ENCODE measurements at places on chromosomes 2 and 18.
A peak's percentile ranks its signal among the peaks of the same experiment; 100 is the strongest.

GRCh38 chr2:54574860-54575247 is 118.7 kb downstream of the SPTBN1 start:
- DNase-seq = no peak

DNA sequence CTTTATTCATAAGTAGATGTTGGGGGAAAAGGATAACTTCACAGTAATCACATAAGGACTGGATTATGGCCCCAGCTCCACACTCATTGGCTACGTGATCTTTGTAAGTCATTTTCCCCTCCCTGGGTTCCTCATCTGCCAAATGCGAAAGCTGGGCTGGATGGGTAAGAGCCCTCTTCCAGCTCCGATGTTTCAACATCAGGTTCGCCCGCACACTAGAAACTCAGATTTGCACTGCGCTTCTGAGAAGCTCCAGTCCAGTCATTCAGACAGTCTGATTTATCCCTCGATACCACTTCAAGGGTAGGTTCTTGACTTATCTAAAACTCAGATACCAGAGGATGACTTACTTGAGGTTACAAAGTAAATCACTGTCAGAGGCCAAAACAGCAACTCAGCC is 31.0 kb upstream of the RMDN2 start:
- DNase-seq = no peak

GRCh38 chr2:68747900-68748299 is 13.3 kb downstream of the ARHGAP25 start:
- no peak for DNase-seq

DNA sequence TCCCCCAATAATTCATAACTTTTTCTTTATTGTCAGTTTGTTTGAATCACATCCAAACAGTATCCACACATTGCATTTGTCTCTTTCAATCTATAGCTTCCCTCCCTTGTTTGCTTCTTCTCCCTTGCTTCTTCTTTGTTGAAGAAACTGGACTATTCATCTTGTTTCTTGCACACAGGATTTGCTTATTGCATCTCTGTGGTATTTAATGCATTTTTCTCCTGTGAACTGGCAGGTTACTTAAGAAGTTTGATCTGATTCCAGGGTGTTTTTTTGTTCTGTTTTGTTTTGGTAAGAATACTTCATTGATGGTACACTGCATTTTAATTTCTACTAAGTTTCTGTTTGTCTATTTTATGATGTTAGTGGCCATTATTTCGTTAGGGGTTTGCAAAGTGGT is 166.8 kb downstream of the CAMKMT start:
- no peak for DNase-seq

DNA sequence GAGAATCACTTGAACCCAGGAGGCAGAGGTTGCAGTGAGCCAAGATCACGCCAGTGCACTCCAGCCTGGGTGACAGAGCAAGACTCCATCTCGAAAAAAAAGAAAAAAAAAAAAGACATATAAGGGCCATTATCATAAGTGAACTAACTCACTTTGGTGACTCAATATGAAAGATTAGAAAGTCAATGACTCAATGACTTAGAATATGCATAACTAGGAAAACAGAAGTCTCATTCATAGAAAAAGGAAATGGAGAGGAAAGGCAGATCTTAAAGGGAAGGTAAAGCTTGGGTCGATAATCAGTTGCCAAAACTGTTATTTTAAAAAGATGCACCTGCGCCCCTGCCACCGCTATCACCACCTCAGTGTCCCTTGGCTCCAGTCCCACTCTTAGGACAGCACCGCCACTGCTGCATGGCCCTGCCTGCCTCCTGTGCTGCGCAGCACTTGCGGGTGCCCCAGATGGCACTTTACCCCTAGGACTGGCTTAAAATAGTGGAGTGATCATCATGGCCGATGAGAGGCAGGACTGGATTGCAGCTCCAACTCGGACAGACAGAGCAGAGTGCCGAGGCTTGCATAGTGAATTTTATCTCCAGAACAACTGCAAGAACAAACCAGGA is 54.7 kb downstream of the INO80D start:
- DNase-seq = no peak

GRCh38 chr2:121650315-121650930 is 1.2 kb upstream of the CLASP1 start:
- DNase-seq = peak; percentile 12

- no peak for DNase-seq
Measured at GRCh38 chr2:129806990-129807389, 172.5 kb upstream of the RAB6C start.

DNA sequence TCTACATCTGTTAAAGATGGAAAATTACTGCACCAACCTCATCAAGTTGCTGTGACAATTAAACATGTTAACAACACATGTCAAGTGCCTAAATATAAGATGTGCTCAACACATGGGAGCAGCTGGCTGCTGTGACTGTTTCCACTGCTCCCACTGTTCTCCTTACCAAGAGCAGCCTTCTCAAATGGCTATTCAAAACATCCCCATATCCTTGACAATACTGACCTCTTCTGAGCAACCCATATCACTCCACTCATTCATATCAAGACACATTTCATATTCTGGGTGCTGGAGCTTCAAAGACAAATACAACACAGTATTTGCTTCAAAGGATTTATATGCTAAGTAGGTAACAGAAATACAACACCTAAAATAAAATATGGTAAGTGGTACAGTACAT is 60.3 kb downstream of the PIAS2 start:
- DNase-seq = no peak

DNA sequence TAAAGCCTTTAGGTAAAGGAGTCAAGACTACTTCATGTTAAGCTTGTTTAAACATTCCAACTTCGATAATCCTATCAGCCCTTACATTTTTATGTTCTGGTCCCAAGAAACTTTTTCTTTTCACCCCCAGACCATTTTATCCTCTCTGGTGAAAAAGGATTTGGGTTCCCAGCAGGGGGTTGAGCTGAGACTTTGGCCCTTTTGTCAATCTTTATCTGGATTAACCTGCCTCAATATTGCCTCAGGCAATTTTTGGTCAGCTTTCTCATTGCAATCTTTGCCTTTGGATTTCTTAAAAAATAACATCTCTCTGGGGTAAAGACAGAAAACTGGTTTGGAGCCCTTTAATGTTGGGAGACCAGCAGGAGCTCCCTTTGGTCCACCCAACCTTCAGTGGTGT is 33.9 kb upstream of the CSRNP3 start:
- no peak for DNase-seq

- DNase-seq = no peak
Measured at GRCh38 chr2:143083636-143084035, 45.6 kb upstream of the ARHGAP15 start.

DNA sequence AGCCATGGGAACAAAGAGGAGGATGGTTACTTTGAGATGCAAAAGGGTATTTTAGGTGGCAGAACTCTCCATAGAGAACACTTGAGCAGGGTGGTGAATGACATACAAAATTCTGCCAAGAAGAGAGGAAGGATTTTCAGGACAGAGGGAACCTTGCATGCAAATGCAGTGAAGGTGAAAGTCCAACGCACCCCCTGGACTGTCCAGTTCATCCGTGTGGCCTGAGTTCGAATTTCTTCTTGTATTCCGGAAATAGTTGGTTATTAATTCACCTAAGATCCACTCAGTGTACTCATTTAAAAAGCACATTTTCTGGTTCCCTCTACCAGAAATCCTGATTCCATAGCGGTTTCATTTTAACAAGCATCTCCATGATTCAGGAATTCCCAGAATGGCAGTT is 5.5 kb downstream of the AOX1 start:
- no peak for DNase-seq

DNA sequence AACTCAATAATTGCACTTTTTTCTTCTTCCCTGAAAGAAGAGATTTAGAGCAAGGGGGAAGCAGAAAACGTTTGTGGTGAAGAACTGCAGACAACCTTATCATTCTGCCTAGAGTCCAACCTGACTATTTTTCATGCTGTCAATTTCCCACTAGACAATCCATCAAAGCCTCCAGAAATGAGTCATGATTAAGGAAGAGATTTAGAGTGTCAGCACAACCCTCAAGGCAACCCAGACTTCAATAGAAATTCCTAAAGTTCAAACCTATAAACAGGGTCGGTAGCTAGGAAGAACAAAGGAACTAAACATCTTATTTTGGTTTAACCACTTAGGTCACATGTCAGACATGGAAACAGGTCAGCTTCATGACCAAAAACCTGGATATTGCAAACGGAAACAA is 86.9 kb downstream of the SLC25A12 start:
- DNase-seq = no peak

GRCh38 chr2:38704664-38705063 is 38.8 kb downstream of the GALM start:
- no peak for DNase-seq

DNA sequence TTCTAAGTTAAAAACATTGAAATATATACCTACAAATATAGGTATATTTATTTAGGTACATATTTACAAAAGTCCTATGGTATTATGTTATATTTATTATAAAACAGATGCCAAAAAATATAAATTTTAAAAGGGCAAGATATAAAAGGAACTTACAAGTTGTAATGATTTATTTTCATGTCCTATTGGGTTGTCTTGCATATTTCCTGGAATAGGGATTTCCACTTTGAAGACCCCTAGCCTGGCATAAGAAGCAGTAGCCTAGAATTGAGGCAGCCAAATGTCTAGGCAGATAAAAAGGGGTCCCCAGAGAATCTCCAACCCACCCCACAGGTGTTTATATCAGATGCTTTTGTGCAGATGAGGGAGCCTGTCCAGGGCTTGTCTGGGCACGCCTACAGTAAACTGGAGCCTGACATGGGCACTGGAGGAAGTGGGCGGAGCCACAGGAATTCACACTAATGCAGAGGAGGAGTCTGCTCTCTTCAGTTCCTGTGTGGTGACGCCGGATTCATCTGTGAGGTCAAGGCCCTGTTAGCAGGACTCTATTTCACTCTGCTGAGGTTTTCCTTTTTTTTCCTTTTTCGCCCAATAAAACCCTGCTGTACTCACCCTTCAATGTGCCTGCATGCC is 1088.9 kb upstream of the PIK3C3 start:
- DNase-seq = no peak

DNA sequence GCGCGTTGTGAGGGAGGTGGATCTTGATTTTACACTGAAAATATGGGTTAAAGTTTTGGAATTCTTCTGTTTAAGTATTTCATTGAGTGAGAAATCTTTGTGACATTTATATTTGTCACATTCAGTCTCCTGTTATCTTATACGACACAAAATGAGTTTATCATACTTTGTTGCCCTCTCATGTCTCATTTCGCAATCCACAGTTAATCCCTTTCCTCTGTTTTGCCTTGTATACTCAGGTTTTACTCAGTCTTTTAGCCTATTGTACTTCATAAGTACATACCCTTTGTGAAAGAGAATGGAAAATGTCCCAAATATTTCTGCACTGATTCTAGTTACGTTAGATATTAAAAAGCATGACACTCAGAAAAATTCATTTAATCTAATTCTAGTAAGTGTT is 142.7 kb downstream of the ATP9B start:
- no peak for DNase-seq

DNA sequence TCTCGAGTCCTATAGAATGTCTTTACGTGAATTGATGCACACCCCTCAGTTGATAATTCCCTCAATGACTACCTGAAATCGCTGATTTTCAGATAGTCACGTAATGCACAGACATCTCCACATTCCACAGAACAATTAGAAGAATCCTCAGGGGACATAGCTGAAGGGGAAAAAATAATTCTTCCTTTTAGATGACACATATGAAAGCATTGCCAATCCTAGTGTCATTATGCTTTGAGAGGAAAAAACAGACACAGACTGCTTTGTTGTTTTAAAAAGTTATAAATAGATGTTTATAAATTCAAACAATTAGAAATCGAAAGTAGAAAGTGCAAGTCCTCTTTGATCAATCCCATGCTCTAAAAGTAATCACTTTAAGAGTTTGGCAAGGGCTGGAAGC is 100.6 kb upstream of the FN1 start:
- no peak for DNase-seq

- no peak for DNase-seq
Measured at GRCh38 chr2:119525614-119526013, 1.3 kb upstream of the SCTR start.

- DNase-seq = no peak
Measured at GRCh38 chr2:177666408-177666807, 273.8 kb downstream of the AGPS start.

DNA sequence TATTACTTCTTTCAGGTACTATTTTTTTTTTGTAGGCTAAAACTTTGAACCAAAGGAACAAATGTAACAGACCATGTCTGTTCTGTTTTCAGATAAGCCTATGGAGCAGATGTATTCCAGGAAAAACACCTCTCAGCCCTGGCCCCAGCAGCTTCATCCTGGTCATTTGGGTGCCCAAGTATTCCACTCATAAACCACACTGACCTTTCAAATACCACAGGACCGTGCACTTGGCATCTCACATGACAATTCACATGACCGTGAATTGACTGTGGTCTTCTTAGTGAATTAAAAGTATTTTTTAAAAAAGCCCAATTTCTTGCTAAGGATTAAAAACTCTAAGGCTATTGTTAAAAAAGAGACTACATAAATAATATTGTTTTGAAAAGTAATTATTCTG is 50.2 kb downstream of the SMIM21 start:
- no peak for DNase-seq

- DNase-seq = no peak
Measured at GRCh38 chr18:59910967-59911366, 11.2 kb downstream of the PMAIP1 start.

DNA sequence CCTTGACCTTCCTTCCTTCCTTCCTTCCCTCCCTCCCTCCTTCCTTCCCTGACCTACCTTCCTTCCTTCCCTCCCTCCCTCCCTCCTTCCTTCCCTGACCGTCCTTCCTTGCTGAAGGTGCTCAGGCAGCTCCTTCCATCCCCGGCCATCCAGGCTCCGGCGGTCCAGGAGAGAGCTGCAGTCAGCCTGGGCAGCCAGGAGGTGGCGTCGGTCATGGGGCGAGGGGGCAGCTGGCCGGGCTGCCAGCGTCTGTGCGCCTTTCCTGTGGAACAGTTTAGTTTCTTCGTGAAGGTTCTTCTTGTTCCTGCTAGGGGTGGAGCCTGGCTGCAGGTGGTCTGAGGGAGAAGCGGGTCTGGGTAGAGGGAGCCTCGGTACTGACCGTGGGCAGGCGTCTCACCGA is 15.7 kb downstream of the GPR35 start:
- peak; percentile 85 for DNase-seq

DNA sequence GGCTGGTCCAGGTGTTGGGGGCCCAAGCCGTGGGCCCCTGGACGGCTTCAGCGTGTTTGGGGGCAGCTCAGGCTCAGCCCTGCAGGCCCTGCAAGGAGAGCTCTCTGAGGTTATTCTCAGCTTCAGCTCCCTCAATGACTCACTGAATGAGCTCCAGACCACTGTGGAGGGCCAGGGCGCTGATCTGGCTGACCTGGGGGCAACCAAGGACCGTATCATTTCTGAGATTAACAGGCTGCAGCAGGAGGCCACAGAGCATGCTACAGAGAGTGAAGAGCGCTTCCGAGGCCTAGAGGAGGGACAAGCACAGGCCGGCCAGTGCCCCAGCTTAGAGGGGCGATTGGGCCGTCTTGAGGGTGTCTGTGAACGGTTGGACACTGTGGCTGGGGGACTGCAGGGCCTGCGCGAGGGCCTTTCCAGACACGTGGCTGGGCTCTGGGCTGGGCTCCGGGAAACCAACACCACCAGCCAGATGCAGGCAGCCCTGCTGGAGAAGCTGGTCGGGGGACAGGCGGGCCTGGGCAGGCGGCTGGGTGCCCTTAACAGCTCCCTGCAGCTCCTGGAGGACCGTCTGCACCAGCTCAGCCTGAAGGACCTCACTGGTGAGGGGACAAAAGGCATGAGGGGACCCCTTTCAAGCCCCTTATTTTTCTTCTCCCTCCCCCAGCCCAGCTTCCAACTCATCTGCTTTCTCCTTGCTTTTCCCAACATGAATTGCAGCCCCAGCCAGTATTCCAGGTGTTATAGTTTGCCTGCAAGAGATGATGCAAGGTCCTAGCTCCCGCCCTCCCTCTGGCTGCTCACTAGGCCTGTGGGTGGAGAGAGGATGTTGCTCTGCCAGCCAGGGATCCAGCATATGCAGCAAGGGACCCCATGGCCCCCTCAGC is 2.9 kb upstream of the KHK start:
- no peak for DNase-seq

All from HuH-7.5 (cell line).